ENCODE measurements at places on chromosomes 5 and 9. TPM values are rescaled to one million over a fixed set of nuclear protein-coding genes. Genes with fewer than 3 reads are reported as not detected.

The IL17B gene
- 7.1 TPM for total RNA-seq

The TCOF1 gene
- 23.4 TPM for total RNA-seq

The SHISAL2B gene
- not detected for total RNA-seq

DNA sequence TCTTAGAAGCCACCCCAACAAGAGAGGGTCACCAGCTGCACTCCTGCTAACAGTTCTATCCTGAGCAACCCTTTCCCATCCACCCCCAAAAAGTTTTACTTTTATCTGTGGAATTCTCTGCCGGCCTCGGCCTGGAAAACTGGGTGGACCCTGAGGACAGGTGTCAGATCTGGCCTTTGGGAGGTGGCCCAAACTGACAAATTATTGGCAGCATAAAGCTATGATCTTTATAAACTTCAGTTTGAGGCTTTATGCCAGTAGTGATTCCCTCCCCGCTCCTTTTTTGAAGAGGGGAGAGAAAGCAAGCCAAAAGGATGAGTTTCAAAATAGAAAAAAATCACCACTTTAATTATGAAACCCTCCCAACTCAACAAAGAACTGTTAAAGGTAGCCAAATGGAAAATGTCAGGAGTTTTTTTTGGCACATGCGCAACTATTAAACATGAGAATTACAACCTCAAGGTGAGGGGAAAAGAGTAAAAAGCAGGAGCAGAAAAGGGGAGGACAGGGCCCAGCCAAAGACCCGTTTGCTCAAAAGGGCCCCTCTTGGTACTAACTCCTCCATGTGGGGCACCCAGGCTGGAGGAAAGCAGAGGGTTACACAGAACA, 49.4 kb downstream of the FBXW11 start:
- no peak for DNase-seq

- DNase-seq, result no peak
Observed at GRCh38 chr9:127741831-127742434, 6.8 kb upstream of the TOR2A start.

DNA sequence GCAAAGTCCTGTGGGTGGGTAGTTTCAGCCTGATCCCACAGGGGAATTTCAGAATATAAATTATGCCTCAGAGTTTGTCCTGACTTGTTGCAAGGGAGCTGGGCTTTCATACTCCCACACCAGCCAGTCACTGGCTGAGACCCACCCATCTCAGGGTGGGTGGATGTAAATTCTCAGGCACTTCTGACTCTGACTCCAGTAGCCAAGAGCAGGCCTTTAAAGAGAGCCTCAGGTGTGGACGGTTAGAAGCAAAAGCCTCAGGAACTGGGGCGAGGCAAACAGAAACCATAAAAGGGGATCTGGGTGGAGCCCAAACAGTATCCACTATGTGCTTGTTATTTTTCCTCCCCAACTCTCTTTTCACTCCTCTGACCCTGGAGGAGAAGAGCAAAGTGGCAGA, 28.6 kb upstream of the FBXW11 start:
- DNase-seq, result no peak

The PLEKHG4B gene
- total RNA-seq, result 0.28 TPM

The ARHGEF39 gene
- total RNA-seq, result 1.2 TPM

The ADAMTS16 gene
- total RNA-seq, result not detected

DNA sequence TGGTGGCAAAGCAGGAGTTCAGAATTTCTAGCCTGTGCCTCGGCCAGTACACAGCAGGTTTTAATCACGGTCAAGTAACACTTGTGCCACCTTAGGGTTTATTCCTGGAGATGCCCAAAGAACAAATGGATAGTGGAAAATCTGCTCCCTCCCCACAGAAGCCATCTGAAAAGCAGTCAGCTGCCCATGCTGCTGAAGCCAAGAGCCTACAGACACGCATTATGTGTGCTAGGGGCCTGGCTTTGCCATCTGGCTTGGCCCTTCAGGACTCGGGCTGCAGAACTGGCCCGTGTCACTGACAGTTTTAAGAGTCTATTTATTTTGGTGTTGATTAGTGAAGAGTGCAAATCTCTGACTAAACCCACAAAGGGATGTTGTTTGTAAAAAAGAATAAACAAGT, 11.1 kb downstream of the ARSB start:
- no peak for DNase-seq

The CDX1 gene
- not detected for total RNA-seq

The FLT4 gene
- 4.8 TPM for total RNA-seq

GRCh38 chr9:75149841-75150241, 61.5 kb downstream of the OSTF1 start:
- no peak for DNase-seq

DNA sequence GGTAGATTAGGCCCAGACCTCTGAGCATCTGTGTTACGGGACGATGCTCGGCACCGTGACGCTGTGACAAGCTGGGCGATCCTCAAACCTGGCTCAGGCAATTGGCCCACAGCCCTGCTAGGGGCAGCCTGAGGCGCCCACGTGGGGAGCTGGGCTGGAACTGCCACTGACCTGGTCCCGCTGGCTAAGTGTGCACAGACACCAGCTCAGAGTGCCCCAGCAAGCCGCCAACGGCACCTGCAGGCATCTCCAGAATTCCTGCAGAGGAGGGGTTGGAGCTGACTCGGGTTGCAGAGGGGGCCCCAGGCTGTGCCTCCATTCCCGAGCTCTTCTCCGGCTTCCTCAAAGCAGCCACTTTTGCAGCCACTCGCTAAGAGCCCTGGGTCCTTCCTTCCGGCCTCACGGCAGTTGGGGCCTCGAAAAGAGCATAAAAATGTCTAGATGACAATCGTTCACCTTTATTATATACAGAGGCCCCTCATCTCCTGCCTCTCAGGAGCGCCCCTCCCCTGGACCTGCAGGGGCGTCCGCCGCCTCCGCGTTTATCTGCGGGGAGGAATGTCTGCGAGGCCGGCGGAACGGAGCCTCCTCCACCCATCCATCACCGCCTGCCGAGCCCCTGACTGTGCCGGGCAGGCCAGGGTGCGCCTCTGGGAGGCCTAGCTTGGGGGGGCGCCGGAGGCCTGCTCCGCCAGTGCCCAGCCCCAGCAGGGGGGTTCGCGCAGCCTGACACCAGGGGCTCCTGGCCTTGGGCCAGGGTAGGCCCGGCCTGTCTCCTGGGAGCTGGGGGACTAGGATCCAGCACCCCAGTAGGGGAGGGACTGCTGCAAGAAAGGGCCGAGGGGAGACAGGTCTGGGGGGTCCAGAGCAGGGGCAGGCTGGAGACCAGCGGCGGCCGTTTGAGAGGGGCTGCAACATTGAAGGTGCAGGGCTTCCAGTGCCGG, 144.9 kb downstream of the BARX1 start:
- DNase-seq, result no peak

The IL4 gene
- total RNA-seq, result not detected

- no peak for DNase-seq
Observed at GRCh38 chr5:151338734-151339133, 8.6 kb downstream of the SLC36A2 start.

All from thoracic aorta (tissue), 2 donors.